ENCODE measurements at places on chromosomes 12 and 14.

- DNase-seq = no peak
These were observed 22.7 kb downstream of the EIF2S3B start for GRCh38 chr12:10528174-10528953.

GRCh38 chr14:31051511-31051910 is 25.3 kb upstream of the STRN3 start:
- no peak for DNase-seq

- DNase-seq = no peak
These were observed 41.1 kb downstream of the TMEM63C start for GRCh38 chr14:77222546-77223225.

- DNase-seq = no peak
These were observed 137.2 kb upstream of the PLEKHA5 start for GRCh38 chr12:18992336-18992735.

- no peak for DNase-seq
These were observed 41.6 kb downstream of the SFSWAP start for GRCh38 chr12:131752451-131752850.

DNA sequence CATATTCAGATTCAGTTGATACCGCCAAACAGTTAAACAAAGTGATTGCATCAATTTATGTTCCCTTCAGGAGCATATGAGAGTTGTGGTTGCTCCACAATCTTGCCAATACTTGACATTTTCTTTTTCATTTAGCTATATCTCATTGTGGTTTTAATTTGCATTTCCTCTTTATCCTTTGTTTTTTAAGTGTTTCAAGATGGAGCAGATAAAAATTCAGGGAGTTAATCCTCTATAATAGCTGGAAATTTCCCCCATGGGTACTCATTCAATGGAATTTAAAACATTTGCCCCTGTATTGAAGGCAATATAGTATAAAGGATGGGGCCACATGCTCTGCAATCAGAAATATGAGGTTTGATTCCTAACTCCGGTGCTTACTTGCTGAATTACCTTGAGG is 1.1 kb upstream of the EXD2 start:
- DNase-seq = no peak

- no peak for DNase-seq
These were observed 46.9 kb downstream of the CNOT2 start for GRCh38 chr12:70290116-70290515.

DNA sequence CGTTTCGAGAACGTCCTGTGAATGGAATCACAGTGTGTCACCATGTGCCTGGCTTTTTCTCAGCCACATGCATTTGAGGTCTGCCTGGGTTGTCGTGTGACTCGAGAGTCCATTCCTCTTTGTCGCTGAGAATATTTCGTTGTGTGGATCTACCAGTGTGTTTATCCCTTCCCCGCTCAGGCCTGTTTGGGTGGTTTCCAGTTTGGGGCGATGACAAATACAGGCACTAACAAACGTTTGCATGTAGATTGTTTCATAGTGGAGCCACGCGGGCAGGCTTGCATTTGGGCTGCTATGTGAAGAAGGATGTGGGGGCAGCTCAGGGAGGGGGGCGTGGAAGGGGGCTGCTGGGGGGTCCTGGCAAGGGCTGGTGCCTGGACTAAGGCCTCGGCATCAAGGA is 14.1 kb downstream of the RIN3 start:
- DNase-seq = no peak

DNA sequence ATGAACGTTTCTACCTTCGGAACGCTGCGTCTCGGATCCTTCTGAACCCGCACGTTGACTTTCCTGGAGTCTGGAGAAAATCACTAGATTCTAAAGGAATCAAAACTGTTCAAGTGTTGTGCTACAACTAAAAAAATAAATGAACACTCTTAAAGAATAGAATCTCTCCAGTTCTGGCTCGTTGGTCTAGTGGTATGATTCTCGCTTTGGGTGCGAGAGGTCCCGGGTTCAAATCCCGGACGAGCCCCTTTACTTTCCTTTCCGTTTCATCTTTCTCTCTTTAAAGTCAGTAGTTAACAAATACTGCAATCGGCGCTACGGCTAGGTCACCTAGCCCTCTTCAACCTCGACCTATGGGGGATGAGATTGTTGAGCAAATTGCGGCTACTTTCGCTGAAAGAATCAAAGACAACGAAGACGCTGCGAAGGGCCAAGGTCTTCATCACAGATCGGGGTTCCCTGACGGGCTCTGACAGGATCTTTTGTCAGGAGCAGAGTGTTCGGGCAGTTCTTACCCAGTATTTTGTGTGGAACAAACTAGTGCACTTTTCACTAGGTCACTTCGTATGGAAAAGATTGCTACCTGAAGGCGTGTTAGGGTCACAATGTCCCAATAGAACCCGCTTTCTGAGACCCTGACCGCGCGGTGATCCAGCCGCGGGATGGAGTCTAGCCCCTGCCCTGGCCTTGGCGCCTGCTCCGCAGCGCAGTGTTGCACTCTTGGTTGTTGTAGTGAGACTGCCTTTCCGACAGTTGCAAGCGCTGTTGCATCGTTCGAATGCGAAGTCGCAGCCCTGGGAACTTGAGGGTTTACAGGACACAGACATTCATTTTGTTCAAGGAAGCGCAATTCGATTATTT is 8.4 kb downstream of the OR6S1 start:
- DNase-seq = no peak

- DNase-seq = no peak
These were observed 21.6 kb upstream of the SDR39U1 start for GRCh38 chr14:24463884-24464785.
